ENCODE measurements at places on chromosomes 6 and 20.

GRCh38 chr6:161722394-161722793, 448.5 kb upstream of the AGPAT4 start:
- DNase-seq: no peak

DNA sequence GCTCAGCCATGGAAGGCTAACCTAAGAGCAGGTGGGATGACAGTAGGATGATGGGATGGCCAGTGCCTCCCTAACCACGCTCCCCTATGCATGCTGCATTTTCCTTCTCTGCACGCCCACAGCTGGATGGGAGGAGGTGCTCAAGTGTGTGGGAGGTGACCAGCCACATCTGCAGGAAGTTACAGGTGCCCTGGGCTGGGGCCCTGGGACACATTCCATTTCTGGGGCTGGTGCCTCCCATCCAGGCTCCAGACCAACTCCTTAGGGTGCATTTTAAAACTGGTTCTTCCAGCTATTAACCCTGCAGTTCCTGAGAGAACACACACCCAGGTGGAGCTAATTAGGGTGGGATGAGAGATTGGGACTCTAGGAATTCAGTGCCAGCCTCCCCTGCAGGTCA, 135.3 kb upstream of the ARMC2 start:
- DNase-seq: no peak

- DNase-seq: no peak
Observed at GRCh38 chr20:50804437-50805348, 9.8 kb downstream of the BCAS4 start.

GRCh38 chr6:46325561-46326530, 155.1 kb upstream of the ENPP5 start:
- DNase-seq: no peak

DNA sequence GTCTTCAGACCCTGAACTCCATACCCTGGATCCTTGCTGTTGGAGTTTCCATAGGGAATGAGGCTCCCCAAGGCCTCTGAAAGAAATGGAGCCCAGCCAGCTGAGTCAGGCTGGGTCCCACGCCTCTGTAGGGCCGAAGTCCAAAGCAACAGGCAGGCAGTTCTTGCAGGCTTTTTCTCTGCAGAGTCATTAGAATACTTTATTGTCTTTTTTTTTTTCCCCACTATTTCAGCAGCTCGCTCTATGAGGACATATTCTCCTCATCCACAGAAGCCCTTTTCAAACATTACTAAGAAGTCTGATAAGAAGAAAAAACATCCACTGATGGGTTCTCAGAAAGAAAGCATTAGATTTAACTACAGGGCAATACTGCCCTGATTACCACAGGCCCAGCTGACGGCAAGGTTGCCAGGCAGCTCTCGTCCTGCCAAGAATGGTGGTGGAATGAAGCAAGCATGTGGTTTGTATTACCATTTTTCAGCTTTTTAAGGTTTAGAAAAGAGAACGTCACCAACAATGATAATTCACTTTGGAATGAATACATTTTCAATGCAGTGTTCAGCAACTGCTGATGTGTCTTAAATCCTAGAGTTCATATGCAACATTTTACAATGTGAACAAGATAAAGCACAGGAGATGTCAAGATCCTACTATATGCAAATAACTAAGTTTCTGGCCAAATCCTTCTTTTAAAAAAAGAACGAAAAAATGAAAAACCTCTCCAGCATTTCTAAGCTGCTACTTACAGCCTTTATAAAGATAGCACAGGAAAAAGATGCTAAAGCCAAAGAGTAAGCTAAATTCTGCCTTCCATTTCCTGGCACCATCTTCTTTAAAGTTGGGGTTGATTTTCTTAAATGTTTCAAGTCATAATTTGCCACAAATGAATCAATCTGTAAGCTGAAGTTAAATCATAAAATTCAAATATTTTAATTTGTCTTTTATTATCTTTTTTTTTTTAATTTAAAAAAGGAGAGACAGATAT, 223.6 kb upstream of the CITED2 start:
- no peak for DNase-seq
